ENCODE measurements at places on chromosomes 11 and 22.

DNA sequence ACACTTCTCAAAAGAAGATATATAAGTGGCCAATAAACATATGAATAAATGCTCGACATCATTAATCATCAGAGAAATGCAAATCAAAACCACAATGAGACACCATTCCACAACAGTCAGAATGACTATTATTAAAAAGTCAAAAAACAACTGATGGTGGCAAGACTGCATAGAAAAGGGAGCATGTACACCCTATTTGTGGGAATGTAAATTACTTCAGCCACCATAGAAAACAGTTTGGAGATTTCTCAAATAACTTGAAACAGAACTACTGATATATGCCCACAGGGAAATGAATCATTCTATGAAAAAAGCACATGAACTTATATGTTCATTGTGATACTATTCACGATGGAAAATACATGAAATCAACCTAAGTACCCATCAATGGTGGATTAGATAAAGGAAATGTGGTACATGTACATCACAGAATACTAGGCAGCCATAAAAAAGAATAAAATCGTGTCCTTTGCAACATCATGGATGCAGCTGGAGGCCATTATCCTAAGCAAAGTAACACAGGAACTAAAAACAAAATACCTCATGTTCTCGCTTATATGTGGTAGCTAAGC, 42.4 kb downstream of the GLYATL2 start:
- no peak for DNase-seq

DNA sequence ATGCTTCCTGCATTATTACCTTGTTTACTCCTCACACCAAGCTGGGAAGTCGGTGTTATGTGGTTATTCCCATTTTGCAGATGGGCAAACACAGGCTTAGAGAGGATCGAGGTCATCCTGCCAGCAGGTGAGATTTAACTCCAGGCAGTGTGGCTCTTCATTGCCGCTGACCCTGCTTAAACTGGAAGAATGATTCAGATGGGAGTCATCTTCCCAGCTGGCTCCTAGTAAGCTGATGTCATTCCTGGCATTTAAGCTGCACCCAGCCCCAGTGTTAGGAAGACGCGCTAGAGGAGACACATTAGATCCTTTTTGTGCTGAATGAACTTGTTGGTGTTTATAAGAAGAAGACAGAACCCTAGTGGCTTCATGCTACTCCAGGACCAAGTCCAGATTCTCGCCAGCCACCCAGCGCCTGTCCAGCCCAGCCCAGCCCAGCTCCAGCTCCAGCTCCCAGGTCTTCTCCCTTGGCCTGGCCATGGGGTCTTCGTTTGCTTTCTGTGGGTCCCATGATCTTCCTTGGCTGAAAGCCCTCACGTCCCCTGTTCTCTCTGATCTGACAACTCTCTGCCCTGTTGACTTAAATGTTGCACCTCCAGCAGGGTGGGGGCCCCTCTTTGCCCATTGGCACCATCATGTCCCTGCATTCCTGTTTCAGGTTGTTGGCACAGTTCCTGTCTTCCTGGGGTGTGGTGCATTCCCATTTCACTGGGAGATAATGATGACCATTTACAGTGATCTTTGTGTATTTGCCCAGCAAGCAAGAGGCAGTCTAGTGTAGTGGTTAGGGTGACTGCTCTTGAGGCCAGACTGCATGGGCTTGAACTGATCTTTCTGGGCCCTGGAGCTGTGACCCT, 13.6 kb downstream of the PARVB start:
- DNase-seq, result peak; percentile 94

- DNase-seq, result no peak
Measured at GRCh38 chr22:44160421-44160820, 20.3 kb upstream of the PARVG start.

GRCh38 chr11:60528934-60529333, 13.7 kb downstream of the MS4A13 start:
- DNase-seq, result no peak

GRCh38 chr11:32794439-32794838, at the start of gene CCDC73:
Gene CCDC73 (minus strand): TSS chr11:32794662. CDS start chr11:32760243, 34,419 bp downstream.
- no peak for DNase-seq

GRCh38 chr11:78344676-78345075, 72.9 kb downstream of the GAB2 start:
- no peak for DNase-seq

DNA sequence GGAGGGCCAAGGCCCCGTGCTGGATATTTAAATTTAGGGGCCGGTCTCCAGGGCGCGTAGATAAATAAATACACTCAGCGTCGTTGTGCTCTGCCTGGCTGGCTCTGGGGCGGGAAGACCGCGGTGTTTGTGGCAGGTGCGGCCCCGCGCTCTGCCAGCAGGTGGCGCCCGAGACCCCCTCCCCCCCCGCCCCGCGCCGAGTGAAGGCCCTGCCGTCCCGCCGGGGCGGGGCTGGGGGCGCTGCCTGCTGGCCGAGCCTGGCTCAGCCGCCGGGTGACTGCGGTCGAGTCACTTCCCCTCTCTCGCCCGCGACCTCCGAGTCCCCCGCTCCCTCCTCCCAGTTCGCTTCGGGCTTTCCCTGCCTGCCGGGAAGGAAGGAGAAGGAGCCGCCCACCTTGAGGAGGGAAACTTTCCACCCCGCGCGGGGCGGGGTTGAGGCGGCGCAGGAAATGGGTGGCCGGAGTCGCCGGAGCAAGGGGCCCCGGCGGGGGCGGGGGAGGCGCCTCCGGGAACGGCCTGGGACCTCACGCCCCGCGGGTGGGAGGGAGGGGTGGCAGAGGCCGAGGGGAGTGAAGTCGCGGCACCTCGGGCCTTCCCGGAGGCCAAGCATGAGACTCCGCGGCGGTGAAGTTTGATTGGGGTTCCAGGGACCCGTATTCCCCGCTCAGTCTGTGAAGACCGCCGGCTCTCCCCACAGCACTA, 1.6 kb upstream of the EHBP1L1 start:
- peak; percentile 98 for DNase-seq

- DNase-seq, result no peak
Measured at GRCh38 chr22:44220727-44221680, 40.3 kb downstream of the PARVG start.

GRCh38 chr22:16808744-16809143, 16.5 kb downstream of the XKR3 start:
- DNase-seq, result no peak

- peak; percentile 67 for DNase-seq
Measured at GRCh38 chr22:42180349-42180842, 49.8 kb upstream of the CYP2D6 start.

GRCh38 chr22:33380789-33381530, 322.8 kb upstream of the SYN3 start:
- DNase-seq, result peak; percentile 94

- no peak for DNase-seq
Measured at GRCh38 chr11:9250139-9250582, 15.0 kb downstream of the DENND5A start.

DNA sequence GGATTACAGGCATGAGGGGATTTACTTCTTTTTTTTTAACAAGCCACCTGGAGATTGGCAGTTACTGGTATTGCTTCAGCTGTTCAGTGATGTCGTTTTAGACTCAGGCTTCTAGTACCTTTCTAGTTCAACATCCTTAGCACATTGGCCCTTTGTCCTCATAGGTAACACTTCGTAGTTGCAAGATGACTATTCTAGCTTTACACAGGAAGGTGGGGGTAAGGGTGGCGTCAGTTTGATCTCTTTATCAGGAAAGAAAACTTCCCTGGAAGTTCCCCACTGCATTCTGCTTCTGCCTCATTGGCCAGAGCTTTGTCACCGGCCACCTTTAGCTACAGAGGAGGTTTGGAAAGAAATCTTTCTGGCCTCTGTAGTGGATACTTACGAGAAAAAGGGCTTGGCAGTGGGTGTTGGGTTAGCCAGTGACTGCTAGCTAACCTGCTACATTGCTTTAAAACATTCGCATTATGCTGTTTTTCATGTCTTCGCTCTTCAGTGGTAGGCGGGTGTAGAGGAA, 40.7 kb downstream of the SFI1 start:
- DNase-seq, result no peak

GRCh38 chr11:11570823-11571222, 51.0 kb downstream of the GALNT18 start:
- no peak for DNase-seq

- DNase-seq, result peak; percentile 58
Measured at GRCh38 chr11:5123802-5124521, 14.2 kb downstream of the OR52A5 start.

GRCh38 chr11:44659641-44660040, 67.1 kb upstream of the TSPAN18 start:
- no peak for DNase-seq

GRCh38 chr22:31790240-31790639, 36.4 kb downstream of the DEPDC5 start:
- no peak for DNase-seq

DNA sequence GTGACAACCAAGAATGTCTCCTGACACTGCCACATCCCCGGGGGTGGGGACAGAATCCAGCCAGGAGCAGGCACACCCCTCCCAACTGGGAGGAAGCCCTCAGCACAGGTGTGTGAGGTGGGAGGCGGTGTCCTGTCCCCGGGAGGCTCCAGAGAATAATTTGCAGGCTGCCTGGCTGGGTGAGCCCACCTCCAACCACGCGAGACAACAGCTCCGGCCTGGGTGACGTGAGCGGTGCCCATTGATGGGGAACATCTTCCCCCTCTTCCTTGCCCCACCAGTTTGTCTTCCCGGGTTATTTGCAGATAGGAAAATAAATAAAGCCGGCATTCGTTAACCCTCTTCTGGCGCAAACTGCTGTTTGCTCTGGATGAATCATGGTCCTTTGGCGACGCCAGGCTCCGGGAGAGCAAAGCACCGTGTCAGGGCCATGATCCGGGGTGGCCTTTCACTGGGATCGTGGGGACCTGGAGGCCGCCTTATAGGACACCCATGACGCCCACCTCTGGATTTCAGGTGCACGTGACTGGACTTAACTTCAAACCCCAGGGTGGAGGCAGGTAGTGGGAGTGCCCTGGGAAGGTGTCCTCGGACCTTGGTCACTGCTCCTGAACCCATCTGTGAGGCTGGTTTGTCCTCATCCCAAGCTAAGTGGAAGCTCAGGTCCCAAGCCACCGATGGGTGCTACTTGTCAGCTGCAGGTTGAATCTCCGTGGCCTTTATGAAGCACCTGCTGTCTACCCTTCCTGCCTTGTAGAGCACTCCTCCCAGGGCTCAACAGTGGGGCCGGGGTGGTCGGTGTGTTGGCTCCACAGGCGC, 13.9 kb downstream of the CCND1 start:
- DNase-seq, result peak; percentile 78

- DNase-seq, result peak; percentile 74
Measured at GRCh38 chr11:119684361-119685110, 44.5 kb downstream of the NECTIN1 start.

GRCh38 chr11:19216021-19216420, 14.2 kb upstream of the CSRP3 start:
- no peak for DNase-seq

DNA sequence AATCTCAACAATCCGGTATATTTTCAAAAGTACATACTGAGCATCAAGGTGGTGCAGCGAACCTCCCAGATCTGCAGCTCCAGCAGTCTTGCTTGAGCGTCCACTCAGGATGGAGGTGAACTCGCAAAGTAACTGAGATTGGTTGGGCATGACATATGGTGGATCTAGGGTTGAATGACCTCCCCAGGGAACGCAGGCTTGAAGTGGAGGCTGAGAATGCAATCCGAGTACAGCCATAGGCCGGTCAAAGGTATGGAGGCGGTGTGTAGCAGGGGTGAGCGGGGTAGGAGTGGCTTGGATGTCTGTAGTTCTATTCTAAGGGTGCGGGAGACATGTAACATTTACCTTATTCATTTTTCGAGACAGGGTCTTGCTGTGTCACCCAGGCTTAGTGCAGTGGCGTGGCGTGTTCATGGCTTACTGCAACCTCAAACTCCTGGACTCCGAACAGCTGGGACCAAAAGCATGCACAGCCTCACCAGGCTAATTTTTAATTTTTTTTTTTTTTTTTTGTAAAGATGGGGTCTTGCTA, 631 bp upstream of the C22orf39 start:
- peak; percentile 49 for DNase-seq

GRCh38 chr11:116835042-116835772, 2.2 kb downstream of the APOA1 start:
- no peak for DNase-seq

- DNase-seq, result no peak
Measured at GRCh38 chr11:94181943-94182342, 53.3 kb downstream of the PANX1 start.

- DNase-seq, result peak; percentile 59
Measured at GRCh38 chr22:23306438-23306921, 126.2 kb downstream of the BCR start.

DNA sequence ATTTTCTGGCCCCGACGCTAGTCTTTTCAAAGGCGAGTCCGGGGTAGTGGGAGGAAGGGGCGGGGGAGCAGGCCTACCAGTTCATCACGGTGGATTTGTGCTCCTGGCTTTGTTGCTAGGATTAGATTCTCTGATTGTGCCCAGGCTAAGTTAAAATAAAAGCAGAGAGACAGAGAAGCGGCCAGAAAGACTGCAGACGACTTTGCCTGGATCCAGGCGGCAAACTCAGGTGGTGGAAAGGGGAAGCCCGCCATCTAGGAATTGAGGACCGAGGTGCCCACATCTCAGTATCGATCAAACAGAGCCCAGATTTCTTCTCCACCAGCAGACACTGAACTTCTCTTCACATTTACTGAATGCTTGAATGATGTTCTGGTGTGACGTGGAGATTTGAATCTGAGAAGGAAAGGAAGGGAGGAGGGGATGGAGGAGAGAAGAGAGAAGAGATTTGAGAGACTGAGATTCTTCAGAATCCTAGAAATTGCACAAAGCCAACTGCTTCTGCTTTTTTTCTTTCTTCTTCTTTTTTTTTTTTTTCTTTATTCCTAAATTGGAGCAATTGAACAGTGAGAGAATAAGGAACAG, 2.7 kb downstream of the FAT3 start:
- no peak for DNase-seq

DNA sequence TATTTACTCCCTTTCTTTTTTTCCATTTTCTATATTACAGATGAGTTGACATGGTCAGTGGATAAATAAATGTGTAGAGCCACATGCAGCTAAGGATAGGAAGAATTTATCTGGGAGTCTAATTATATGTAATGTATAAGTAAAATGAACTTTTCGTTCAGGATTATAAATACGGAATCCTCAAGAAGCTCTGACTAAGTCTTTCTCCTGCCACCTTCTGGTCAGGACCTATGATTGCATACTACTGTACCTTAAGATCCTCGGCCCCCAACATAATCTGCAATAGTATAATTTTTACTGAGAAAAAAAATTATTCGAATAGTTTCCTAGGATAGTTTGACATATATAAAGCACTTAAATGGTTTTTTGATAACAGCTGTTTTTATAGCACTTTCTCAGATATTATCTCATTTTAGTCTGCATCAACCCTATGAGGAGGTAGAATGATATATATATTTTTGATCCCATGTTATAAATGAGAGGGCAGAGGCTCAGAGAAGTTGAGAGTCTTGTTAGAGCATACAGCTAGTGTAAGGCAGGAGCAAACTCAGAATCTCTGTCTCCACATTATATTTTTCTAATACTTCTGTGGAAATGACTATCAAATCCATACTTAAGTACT, 36.1 kb downstream of the CCDC90B start:
- peak; percentile 46 for DNase-seq

DNA sequence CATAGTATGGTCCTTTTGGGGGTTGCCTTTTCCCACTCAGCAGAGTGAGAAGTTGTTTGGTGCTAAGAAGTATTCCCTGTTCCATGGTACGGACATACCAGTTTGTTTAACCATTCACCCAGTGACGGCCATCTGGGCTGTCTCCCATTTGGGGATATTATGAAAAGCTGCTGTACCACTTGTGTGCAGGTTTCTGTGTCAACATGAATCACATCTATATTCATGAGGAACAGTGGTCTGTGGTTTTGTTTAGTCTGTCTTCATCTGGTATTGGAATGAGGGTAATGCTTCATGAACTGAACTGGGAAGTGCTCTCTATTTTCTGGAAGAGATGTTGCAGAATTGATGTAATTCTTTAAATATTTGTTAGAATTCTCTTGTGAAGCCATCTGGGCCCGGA, 89.5 kb downstream of the TRMU start:
- peak; percentile 99 for DNase-seq

Measured in kidney tubule cell (primary cell).